Right cardiac atrium (tissue), 5 donors: ENCODE measurements at places on chromosomes 6 and 20.

GRCh38 chr6:10256113-10256690 is 158.7 kb downstream of the TFAP2A start:
- DNase-seq, result no peak

- no peak for DNase-seq
Observed at GRCh38 chr20:51562027-51562331, 19.5 kb upstream of the NFATC2 start.

DNA sequence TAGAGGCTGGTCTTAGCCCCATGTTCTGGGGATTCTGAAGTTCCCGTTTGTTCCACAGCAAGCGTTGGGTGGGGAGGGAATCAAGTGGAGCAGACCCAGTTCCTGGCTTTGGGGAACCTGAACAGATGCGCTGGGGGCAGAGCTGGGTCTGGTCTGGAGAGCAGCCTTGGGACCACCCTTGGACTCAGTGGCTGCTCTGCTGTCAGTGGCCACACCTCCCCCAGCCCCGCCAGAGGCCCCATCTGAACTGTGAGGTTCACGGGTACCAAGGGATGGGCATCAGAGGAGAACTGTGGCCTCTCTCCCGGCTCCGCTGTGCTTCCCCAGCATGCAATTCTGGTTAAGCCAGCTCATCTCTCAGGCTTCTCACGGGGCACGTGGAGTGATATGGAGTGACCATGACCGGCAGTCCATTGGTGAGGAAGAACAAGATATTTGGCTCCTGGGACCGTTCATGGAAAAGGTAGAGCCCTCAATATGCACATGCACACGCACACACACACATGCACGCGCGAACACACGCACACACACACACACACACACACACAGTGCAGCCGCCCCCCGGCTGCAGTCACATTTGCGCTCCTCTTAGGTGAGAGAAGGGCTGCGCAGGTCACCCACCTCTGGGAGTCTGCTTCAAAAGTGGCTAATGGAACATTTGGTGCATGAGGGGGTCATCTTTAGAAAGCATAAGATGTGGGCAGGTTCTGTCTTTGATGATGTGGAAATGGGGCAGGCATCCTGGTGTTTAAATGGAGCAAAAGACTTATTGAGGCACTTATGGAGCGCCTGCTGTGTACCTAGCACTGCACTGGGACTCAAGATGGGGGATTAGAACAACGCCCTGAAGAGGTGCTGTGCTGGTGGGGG is 6.0 kb downstream of the DLGAP4 start:
- DNase-seq, result no peak

GRCh38 chr6:5989141-5989723 is 17.5 kb downstream of the NRN1 start:
- DNase-seq, result peak; percentile 47

DNA sequence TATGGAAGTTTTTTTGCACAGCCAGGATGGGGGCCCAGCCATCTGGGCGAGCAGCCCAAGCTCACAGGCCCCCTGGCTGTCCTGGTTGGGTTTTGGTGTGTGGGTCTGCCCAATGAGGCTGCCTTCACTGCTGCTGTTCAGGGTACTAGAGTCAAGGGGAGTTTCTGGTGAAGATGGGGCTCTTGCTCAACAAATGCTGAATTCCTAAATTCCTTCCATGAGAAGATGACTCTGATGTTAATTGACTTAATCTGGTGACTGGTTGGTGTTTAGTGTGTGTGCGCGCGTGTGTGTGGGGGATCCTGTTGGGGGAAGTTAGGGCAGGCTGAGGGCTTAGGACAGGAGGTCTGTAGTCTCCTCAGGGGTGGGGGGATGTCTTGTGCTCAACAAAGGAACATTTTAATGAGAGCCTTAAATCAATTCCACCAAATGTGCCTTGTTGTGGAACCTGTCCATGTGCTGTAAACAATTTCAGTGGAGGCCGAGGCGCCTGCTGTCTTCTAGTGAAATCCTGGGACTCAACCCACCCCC is 1.9 kb downstream of the PTK7 start:
- no peak for DNase-seq

DNA sequence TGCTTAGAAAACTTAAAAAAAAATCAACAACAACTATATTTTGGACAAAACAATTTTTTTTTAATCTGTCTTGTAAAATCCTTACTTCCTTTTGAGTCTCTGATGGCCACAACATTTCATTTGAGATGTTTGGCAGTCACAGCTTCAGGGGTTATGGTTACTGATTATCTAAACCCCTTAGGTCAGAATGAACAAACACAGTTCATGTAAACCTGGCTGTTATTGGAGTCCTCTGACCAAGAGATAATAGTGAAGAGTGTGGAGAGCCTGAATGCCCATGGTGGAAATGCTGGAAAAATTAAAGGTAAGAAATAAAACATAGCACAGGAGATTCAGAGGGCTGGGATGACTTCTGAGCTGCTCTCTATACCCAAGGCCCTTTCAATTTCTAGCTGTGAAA is 38.2 kb downstream of the TMX4 start:
- DNase-seq, result no peak

GRCh38 chr6:100194535-100194934 is 200.5 kb upstream of the MCHR2 start:
- DNase-seq, result no peak

DNA sequence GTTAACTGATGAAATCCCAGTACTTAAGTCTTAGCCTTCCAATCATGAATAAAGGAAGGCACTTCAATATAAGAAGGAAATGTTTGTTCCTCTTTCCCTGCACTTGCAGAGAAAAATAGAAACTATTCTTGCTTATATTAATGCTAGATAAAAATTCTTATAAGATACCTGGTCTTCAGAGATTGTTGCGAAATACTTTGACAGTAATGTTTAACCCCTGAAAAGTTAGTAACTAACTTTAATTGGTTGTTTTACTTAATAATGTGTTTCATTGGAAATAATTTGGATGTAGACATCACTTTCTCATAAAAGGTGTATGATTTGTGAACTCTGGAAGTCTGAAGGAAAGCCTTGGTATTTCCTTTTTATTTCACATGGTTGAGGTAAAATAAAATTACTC is 294.2 kb upstream of the SYNCRIP start:
- no peak for DNase-seq

DNA sequence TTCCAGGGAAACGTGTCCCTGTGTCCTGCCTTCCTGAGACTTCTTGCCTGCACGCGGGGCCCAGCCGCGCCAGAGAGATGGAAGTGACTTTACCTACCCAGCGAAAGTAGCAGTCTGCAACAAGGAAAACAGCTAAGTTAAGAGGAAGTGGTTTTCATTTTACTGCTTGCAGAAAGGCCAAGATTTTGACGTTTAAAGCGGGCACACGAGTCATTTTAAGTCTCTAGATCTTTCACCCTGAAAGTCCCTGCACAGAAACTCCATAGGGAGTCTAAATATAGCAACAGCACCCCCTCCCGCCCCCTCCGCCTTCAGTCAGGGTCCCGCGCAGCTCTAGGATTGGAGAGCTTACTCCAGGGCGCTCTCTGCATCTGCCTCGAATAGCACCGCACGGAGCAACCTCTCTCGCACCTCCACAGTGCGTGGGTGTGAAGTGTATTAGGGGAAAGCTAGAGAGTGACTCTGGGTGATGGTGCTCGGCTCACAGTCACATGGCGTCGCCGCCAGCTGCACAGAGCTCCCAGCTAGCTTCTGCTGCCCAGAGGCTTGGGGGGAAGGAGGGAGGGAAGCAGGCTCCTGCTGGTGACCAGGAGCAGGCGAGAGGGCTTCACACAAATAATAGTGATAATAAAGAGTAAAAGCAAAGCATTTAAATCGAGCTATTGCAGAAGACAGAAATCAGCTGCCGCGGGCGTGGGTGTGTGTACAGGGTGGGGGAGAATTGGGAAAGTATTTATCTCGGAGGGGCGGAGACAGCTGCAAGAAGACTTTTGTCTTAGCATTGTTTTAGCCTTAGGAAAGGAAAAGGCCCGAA is 1.8 kb upstream of the KCNQ5 start:
- peak; percentile 22 for DNase-seq

DNA sequence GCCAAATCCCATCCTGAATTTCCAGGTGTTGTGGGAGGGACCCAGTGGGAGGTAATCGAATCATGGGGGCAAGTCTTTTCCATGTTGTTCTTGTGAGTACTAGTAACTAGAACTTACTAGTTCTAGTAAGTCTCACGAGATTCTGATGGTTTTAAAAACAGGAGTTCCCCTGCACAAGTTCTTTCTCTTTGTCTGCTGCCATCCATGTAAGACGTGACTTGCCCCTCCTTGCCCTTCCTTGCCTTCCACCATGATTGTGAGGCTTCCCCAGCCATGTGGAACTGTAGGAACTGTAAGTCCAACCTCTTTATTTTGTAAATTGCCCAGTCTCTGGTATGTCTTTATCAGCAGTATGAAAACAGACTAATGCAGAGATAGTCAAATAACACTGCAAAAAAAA is 122.7 kb upstream of the BEND6 start:
- DNase-seq, result no peak

DNA sequence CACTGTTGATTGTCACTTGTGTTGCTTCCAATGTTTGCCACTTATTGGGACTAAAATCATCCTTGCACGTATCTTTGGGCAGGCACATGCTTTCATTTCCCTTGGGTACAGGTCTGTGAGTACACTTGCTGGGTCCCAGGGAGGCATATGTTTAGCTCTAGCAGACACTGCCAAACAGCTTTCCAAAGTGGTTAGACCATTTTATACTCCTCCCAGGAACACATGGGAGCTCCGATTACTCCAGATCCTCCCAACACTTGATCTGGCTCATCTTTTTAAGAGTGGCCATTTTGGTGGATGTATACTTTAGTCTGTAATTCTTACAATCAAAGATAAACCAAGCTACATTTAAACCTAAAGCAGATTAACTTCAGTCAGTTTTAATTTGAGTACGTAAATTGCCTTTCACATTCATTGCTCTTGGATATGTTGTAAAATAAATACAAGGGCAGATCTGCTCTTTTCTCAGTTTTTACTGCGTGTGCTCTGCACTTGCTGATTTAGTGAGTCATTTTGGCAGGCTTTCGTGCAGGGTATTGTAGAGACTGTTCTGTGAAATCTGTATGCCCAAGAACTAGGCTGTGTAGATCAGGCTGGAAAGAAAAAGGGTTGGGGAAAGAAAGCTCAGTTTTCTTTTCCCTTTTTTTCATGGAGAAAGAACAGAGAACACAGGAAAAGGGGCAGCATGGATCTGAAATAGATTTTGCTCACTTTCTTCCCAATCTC is 19.5 kb downstream of the SLC22A1 start:
- no peak for DNase-seq

- DNase-seq, result peak; percentile 61
Observed at GRCh38 chr6:142692942-142693341, 252.0 kb downstream of the HIVEP2 start.

DNA sequence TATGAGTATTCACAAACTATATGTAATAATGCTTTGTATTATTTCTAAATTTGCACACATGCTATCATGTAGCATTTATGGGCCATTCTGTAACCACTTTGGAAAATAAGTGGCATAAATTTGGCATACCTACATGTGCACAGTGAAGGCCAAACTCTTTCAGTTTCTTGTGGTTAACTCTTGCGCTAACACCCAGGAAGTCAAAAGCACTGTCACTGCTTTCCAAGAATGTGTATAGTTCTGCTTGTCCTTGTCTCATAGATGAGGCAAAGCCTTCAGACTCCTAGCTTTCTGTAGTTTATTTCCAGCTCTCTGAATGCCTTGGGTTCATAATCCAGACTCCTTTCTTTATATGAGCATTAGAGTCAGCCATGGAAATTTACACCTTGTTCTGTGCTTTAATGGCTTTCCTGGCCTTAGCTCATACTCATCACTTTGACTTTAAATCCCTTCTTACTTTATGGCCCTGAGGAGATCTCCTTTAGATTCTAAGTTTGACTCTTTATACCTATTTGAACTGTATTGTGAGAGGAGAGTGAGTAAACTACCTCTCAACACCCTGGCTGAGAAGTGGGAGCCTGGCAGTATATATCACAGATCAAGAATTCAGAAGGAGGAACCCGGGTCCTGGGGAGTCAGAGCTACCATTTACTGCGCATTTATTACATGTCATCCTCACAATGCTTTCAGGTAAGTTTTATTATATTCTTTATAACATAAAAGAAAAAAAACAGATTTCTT is 949 bp upstream of the SLC17A3 start:
- DNase-seq, result no peak

DNA sequence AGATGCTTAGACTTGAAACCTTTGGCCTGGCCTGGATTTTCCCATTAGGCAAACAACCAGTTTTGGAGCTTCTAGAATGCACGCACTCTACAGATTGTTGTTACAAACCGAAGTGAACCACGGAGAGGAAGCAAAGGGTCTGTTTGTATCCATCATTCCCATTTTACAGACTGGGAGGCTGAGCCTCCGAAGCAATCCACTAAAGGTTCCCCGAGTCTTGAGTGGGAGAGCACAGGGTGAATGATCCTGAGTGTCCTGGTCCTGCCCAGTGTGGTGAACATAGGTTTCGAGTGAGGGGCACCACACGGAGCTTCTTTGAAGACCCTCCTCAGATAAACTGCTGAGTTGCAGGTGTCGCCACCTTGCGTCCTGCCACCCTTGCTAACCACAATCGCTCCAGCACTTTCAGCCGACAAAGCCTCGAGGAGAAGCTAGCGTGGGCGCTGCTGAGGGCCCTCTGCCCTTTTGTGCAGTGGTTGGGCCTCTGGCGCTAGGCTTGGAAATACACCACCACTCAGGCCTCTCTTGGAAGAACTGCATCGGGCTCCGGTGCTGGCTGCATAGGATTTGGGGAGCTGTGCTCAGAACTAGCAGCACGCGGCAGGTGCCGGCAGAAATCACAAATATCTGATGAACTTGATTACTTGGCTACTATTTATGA is 1.4 kb upstream of the PRDM13 start:
- DNase-seq, result no peak

DNA sequence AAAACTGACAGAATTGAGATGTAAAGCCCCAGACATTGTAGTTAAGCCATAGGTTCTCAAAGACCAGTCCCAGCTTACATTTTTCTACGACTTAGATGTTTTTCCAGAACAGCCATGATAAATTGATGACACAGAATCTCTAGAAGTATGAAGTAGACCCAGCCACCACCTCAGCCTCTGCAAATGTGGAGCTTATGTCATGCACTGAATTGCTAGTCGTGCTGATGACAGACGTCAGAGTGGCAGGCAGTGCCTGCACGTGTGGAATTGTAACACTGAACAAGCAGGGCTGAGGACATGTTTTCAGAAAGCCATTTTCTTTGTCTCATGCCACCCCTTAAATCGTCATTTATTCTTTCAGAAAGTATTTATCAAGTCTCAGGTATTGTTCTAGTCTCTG is 72.4 kb upstream of the TMEM181 start:
- no peak for DNase-seq

DNA sequence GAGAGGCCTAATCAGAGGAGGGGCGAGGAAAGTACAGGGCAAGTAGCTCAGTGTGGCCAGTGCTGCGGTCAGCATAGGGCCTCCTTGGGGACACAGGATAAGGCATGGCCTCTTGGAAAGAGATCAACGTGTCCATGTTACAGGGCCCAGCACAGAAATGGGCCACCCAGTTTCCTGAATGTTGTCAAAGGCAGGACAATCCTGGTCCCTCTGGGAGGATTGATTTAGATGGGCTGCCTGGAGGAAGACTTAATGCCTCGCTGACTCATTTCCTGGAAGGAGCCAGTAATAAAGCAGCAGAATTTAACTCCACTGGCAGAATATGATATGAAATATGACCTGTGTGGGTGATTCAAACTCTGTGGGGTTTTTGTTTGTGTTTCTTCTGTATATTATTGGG is 16.6 kb downstream of the DDO start:
- DNase-seq, result no peak
